ENCODE measurements at places on chromosomes 7 and 10.
A peak's percentile ranks its signal among the peaks of the same experiment; 100 is the strongest.

GRCh38 chr7:82071468-82071867 lies 301.6 kb upstream of the HGF start:
- no peak for DNase-seq

DNA sequence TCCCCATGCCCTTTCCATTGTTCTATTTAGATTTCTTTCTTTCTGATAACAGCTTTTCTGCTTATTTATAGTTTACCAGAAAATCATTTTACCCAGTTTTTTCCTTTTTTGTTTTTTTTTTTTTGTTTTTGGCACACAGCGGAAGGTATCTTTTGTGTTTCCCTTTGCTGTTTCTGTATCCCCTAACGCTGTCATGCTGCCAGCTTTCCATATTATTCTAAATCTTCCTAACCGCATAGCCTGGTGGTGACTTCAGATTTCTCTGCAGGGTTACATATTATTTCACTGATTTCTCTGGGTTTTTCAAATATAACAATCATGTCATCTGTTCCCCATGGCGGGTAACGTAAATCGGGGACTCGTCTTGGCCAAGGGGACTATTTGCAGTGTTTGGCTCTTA lies 4.0 kb upstream of the SLC29A4 start:
- no peak for DNase-seq

DNA sequence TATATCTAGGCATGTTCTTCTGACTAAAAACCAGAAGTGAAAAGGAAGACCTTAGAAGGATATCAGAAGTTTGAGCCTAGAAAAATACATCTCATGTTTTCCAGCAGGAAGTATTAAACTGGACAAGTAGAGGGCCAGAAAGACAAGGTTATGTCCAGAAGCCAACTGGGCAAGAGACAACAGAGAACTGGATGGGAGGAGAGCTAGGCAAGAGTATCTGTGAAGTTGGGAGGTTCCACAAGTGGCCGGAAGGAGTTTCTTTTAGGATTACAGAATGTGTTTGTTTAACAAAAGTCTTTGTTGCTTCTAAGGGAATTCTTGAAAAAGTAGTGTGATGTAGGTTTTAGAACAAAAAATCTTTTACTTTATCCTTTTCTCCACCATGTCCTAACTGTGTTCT lies 86.4 kb downstream of the CYP26A1 start:
- no peak for DNase-seq

DNA sequence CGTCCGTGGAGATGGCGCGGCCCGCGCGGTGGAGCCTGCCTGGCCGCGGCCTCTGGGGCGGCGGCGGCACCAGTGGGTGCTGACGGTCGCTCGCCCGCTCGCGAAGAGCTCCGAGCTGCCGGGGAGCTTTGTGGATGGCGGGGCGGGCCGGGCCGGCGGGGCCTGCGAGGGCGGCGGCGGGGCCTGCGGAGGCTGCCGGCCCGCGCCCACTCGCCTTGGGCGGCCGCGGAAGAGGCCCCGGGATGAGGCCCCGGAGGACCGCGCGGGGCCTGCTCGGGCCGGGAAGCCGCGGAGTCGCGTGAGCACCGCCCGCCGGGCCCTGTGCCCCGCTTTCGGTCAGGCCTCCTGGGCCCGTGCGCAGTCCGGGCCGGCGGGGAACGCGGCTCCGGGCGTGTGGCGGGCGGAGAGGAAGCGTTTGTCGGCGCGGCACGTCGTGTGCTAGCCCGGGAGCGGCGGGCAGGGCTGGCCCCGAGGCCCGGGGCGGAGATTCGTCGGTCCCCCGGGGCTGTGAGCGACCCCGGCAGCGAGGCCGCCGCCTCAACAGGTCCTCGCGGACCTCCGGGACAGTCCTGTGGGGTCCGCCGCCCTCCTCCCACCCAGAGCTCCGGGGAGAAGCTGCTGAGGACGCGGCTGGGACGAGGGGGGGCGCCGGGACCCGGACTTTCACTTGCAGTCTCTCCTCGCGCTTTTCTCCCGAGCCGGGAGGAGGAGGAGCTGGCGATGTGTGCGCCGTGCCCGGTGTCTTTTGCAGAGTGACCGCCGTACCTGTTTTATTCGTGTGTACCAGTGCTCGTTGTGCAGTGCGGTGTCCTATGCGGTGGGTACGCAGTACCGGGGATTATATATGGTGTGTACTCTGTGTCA lies 578 bp downstream of the ZMYND11 start:
- DNase-seq, result peak; percentile 45

DNA sequence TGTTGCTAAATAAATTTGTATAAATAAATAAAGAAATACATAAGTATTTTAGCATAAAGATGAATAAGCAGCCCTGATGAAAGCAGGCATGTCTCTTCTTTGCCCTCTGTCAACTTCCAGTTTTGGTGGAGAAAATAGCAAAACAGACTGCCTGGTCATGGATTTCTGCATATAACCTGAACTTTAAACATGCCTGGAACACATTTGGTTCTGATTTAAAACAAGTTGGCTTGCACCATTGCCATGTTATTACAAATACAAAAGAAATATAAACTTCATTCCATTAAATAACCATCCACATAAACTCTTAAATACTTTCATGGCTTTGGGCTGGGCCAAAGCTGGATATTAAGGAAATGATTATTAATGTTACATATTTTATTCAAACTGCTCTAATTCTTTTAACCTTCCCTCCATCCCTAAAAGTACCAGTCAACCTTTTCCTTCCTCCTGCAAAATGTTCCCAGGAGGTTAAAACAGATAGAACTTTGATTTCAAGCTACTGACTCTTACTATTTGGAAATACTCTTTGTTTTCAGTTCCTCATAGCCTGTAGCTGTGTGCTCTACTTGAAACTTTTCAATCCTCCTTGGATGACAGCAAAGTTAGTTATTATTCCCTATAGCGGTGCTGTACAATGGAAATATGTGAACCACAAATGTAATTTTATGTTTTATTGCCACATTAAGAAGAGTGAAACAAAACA lies 96.3 kb downstream of the BICC1 start:
- DNase-seq, result no peak

GRCh38 chr7:138606236-138606635 lies 94.9 kb downstream of the SVOPL start:
- DNase-seq, result no peak

DNA sequence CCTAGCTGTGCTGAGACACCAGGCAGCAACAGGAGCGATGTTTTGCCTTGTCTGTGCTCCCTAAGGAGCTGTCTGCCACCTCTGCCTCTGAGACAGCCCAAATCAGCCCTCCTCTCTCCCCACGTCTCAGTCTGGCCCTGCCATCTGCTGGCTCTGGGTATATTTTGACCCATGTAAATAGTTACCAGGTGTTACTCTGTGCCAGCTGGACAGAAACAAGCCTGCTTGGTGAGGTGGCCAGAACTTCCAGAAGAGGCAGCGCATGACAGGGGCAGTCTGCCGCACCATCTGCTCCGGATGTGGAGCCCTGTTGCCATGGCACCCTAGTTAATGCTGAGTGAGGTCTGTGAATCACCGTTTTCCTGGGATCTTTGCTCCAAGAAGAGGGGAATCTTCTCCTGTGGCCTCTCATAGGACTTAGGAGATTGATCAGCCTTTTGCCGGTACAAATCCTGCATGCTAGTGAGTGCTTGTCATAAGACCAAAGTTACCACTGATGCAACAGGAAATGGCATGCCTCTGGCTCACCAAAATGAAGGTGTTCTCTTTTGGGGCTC lies 31.8 kb downstream of the GSTO2 start:
- no peak for DNase-seq

DNA sequence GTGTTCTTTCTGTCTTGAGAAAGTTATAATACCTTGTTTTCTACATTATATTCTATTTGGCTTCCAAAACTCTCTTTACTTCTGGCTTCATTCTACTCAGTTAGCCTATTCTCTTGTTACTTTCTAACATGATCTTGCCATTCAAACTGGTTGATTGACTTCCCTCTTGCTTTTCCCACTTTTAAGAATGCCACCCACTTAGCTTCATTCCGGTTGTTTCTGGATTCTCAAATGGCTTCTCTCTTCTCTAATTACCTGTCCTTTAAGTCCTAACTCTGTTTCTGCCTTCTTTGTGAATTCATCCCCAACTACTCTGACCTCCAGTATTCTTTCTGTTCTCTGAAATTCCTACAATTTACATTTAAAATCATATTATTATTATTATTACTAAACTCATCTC lies 52.0 kb downstream of the ANKIB1 start:
- no peak for DNase-seq

GRCh38 chr7:47228386-47229014 lies 353.4 kb downstream of the TNS3 start:
- no peak for DNase-seq

GRCh38 chr7:24728503-24729364 lies 28.5 kb downstream of the GSDME start:
- no peak for DNase-seq

DNA sequence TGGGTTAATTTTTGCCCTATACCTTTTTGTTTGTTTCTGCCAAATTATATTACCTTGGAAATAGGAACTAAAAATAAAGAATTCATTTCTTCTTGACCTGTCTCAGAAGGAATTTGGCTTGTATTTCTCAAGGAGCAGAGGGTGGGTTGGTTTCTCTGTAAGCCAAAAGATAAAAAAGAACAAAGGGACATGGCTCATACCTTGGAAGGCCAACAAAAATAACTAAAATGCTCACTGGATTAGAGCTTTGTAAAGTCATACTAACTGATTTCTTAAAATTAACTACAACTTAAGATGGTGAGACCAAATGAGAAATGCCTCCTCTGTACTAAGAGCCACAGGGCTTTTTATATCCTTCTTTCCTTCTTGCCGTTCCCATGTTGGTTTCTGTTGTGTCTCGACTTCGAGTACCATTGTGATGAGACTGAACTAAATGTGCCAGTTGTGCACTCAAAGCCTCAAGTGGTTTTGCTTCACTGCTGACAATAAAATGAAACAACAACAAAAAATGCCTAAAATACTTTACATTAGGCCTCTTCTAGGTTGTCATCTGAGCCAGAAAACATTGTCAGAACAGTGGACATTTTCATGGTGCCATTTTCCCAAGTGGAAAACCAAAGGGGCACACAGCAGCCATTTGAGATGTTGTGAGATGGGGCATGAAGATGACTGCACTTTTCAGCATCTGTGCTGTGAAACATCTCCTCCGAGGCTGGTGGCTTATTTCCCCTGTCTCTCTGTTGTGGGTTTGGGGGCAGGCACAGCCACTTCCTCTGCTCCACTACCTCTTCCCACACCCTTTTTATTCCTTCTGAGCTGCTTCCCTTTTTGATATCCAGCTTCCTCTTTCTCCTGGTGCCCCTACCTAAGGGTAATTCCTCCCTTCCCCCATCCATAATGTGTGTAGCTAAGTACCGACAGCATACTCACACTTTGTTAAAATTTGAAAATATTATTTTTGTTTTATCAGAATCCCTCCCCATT lies 51.8 kb upstream of the AGR3 start:
- DNase-seq, result no peak

DNA sequence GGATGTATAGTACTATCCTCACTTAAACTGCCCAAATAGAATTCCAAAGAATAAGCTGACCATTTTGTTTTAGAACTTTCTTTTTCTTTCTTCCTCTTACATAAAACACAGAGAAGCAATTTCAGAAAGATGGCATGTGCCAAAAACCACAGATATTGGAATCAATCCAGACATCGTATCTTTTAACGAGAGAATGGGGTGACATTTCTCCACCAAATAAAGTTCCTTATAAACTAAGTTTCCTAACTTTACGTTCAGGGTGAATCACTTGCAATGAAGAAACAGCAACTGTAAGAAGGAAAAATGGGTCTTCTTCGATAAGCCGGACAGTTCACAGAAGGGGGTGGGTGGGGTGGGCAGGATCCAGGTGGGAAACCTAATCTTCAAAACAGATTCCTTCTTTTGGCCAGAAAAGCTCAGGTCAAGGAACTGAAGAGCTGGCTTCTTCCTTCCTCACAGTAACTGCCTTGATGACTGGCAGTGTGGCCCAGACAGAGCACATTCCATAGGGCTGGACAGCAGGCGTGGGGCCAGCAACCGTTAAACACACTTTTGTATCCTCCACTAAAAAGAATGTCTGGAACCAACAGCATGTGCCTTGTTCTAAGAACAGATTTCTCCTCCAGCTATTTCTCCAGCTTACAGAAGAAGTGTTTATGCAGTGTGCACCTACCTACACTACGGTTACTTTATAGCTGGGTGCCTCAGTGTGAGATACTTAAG lies 31.5 kb downstream of the CREB3L2 start:
- DNase-seq, result no peak

GRCh38 chr7:137664846-137665245 lies 181.9 kb downstream of the DGKI start:
- no peak for DNase-seq

DNA sequence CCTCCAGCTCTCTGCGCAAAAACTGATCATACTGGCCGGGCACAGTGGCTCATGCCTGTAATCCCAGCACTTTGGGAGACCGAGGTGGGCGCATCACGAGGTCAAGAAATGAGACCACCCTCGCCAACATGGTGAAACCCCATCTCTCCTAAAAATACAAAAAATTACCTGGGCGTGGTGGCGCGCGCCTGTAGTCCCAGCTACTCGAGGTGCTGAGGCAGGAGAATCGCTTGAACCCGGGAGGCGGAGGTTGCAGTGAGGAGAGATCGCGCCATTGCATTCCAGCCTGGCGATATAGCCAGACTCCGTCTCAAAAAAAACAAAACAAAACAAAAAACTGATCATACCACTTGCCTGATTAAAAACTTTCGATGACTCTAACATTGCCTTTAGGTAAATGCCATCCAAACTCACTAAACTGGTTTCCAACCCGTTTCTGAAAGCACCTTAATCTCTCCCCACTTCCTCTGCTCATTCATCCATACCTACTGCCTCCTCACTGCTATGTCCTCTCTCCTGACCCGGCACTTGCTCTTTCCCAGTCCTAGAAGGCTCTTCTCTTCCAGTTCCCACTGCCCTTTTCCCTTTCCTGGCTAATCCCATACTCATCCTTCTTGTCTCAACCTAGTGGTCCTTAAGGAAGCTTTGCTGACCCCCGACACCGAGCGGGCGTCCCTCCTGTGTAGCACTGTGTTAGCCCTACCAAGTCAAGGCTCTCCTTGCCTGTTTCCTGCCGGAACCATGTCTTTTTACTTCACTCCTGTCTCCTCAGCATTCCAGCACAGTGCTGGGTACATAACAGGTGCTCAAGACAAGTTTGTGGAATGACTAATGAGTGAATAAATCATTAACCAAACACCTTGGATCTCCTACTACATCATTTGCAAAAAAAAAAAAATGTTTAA lies 686 bp upstream of the MIOS start:
- DNase-seq, result no peak

DNA sequence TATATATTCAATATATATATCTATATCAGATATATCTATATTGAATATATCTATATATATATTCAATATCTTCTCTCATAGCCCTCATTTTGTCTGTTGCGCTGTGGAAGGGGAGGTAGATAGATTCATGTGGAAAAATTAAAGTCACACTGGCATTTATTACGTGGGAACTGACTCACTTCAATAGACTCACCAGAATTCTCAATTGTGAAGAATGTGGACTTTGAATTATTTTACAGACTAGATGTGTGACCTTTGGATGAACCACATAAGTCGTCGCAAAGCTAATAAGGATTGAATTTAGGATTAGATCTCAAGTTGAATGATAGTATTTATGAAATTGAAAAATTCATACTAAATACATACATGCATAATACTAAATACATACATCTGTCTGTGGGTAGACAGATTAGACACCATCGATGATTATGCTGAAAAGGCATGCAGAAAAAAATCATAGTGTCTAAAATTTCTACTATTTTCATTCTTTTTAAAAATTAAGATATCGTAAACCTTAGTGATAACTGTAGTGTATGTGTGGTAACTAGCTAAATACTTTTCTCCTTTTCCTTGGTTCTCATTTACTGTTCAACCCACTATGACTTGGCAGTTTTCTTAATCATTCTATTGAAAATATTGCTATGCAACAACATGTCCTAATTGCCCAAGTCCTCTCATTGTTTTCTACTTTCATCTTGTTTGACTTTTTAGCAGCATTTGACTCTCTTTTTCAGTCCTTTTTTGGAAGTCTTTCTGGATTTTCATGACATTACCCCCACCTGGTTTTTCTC lies 61.8 kb upstream of the A1CF start:
- no peak for DNase-seq

Data from activated T-helper 1 cell treated with Interleukin-2 at 50 U/mL for 16 hours (primary cell).